ENCODE measurements at places on chromosomes 4 and X. TPM values are rescaled to one million over a fixed set of nuclear protein-coding genes. Genes with fewer than 3 reads are reported as not detected.

The OTUD5 gene
- total RNA-seq = 38.6 TPM

The NWD2 gene
- under 0.01 TPM for total RNA-seq

The DCX gene
- not detected for total RNA-seq

The HS3ST1 gene
- total RNA-seq = under 0.01 TPM

Data from bronchial smooth muscle cell (primary cell).